ELF-1 (cell line): ENCODE measurements at places on chromosomes 12 and 14.

DNA sequence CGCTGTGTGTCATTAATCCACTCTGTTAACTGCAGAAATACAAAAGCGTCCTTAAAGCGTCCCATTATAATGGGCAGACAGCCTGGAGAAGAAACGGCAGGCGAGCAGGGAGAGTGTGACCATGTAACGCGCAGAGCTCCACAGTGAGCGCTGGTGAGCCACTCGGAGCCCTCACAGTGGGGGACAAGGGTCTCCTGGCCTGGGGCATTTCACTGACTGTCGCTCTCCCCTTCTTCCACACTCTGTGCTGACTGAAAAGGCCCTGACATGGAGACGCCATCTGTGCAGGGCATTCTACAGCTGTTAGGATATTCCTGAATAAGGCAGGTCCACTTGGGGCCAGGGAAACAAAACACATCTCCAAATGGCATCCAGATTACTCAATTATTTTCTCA is 24.2 kb downstream of the CCDC92 start:
- peak; percentile 35 for DNase-seq

GRCh38 chr14:65972891-65973290 is 513.3 kb upstream of the CCDC196 start:
- DNase-seq, result no peak

DNA sequence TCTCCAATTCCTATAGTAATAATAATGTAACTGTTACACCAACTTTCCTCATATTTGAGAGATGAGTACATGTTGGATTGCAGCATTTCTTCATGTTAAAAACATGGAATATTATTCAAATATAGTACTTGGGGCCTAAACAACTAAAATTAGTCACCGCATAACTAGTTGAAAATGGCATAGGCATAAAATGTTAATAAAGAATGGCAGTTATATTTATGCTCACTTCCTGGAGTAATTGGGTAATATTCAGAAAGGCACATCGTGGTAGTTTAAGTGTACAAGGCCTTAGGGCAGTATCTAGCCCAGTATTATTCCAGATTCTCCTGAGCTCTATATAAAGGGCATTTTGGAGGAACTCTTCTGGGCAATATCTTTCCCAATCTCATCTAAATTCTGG is 46.0 kb downstream of the ERGIC2 start:
- no peak for DNase-seq

DNA sequence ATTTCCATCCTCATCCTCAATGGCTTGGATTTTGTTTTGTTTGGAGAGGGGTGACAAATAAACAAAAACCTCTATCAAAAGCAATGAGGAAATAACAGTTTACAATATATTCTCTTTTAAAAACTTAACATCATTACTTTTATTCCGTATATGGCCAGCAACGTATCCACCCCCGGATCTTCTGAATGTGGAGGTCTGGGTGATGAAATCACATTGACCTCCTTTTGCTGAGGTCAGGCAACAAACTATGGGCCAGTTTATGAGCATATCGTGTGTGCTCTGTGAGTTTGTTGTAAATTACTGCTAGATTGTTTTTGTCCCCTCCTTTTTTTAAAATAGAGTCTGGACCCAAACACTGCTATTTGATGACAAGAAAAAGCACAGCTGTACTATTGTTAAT is 178.1 kb downstream of the BCAT1 start:
- no peak for DNase-seq

DNA sequence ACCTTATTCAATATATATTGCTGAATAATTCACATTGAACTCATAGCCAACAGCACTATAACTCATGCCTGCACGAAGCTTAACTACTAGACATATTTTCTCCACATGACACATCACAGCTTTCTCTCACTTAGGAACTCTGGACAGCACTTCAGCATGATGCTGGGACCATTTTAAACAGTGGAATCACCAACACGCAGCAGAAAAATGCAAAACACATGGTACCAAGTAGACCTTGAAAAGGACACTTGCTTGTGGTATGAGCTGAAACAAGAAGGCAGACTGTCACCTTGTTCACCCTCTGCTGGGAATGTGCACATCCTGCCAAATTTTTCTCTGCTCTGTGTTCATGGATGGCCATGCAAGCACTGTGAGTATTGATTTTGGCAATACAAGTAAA is 34.8 kb upstream of the CD9 start:
- no peak for DNase-seq

DNA sequence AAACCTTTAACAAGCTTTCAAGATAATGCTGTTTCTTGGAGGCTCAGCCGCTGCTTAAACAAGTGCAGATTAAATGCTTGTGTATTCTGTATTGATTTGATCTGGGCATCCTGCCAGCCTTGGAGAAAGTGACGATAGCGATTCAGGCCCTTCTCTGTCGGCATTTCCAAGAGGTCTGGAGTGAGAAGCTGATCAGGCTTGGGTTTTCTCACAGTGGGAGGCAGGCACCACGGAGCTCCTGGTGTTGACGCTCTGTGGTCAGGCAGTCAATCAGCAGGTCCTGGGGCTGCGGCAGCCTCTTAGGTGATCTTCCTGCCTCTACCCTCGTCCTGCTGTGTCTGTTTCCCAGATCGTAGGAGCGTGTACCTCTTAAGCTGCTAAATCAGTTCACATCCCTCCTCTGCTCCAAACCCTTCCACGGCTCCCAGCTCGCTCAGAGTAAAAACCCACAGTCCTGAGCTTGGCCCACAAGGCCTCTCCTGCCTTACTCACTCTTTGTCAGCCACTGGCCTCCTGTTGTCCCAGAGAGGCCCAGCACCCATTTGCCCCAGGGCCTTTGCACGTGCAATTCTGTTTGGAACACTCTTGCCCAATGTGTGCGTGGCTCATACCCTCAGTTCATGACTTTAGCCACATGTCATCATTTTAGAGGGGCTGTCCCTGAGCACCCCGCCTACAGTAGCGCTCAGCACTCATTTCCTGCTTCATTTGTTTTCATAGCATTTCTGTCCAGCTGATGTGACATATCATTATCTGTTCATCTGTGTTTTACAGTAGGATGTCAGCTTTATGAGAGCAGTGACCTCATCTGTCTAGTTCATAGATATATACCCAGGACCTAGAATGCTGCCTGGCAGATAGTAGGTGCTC is 155.4 kb downstream of the AACS start:
- DNase-seq, result no peak

- DNase-seq, result no peak
Observed at GRCh38 chr14:95500201-95500681, 16.2 kb downstream of the SYNE3 start.

- peak; percentile 21 for DNase-seq
Observed at GRCh38 chr12:110688446-110689280, at the start of gene HVCN1. HVCN1 (minus strand) TSS chr12:110689115; CDS start chr12:110683245, 5,870 bp downstream.

DNA sequence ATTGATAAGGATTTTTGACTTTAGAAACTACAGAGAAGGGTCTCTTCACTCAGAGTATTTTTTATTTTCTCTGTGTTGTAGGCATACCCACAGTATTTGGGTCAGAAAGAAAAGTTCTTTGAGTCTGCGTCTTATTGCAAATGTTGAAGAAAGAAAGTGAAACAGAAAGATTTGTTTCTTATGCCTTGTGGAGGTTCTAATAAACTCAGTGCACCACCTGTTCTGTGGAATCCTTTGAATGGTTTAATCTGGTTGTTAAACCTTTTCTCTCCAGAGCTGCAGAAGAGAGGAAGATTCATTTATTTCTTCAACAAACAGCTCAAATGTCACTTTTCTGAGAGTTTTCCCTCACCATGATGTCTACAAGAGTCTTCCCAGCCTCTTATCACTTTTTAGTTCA is 146.6 kb upstream of the PLEKHG7 start:
- DNase-seq, result no peak

GRCh38 chr12:104433061-104433460 is 23.7 kb upstream of the CHST11 start:
- no peak for DNase-seq

GRCh38 chr12:19884021-19884492 is 444.8 kb downstream of the AEBP2 start:
- DNase-seq, result no peak

DNA sequence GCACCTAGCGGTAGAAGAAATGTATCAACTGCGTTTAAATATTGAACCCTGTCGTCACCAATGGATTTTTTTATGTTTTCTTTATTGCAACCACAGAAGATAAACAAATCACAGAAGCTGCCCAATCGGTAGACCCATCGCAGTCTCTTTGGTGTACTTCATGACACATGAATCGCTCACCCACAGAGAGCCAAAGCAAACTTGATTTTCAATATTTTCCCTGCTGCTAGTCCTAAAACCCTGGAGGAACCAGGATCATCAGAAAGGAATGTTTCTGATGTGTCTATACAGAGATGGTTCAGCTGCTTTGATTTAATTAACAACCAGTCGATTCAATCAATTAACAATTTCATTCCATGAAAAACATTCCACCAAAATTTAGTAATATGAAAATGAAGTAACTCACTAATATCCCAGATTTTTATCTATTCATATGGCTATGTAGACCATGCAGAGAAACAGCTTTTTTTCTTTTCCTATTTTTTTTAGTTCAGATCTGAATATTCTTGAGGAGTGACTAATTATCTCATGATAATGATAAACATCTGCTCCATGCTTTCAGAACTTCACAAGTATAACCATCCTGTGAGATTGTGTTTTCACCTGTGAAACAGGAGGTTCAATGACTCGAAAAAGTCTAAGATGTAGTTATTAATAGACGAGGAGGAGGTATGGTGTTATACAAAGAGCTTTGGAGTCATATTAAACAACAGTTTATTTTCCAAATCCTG is 46.1 kb downstream of the DIO2 start:
- DNase-seq, result no peak

GRCh38 chr12:49793620-49794019 is 34.6 kb downstream of the NCKAP5L start:
- DNase-seq, result no peak

- DNase-seq, result no peak
Observed at GRCh38 chr12:114265036-114265435, 140.9 kb downstream of the TBX5 start.

GRCh38 chr12:47979686-47980085 is 16.3 kb downstream of the TMEM106C start:
- no peak for DNase-seq

GRCh38 chr12:66978802-66979201 is 290.4 kb upstream of the CAND1 start:
- no peak for DNase-seq

- DNase-seq, result peak; percentile 38
Observed at GRCh38 chr14:39467889-39468524, 35.8 kb upstream of the FBXO33 start.

- no peak for DNase-seq
Observed at GRCh38 chr12:105783983-105784947, 354.5 kb downstream of the NUAK1 start.
